ENCODE measurements at places on chromosomes 12 and 14. TPM values are rescaled to one million over a fixed set of nuclear protein-coding genes. Genes with fewer than 3 reads are reported as not detected.

Gene OTX2
- not detected for total RNA-seq

Gene KRT3
- not detected for total RNA-seq

Gene TTC9
- 1.6 TPM for total RNA-seq

DNA sequence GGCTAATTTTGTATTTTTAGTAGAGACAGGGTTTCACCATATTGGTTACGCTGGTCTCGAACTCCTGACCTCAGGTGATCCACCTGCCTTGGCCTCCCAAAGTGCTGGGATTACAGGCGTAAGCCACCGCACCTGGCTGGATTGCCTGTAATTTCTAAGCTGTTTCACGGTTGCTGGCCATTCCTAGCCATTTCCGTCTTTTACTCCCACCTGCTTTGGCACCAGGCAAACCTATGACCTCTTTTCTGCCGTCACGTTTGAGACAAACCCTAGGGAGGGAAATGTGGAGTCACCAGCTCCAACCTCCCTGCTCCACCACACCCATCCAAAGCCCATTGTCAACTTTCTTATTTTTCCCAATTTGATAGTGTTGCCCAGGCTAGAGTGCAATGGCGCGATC, 1.2 kb downstream of the GPR132 start:
- DNase-seq, result no peak

- DNase-seq, result no peak
Measured at GRCh38 chr14:85115921-85116320, 414.0 kb upstream of the FLRT2 start.

DNA sequence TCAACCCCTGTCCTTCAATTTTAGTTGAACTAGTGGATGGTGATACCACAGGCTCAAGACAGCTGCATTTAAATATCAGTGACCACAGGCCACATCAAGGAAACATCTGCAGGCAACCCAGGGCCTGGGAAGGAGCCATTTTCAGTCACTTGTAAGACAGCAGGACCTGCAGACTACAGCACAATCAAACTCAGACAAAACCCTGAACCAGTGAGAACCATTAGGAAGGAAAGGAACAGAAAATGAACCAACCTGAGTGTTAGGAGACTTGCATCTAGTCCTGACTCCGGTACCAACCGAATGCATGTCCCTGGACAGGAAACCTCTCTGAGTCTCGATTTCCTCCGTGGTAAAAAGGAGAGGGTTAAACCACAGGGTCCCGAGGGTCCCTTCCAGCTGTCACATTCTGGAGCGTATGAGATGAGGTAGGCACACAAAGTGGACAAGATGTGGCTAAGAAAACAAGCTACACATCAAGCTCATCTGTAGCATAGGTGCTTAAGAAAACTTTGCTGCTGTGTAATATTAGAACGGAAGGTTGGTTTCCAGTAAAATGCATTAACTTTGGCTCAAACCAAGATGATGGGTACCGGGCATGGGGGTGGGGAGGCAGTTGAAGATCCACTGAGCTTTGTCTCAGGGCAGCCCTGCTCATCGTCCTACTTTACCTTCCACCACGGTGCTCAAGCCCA, 1.6 kb upstream of the CDKN1B start:
- no peak for DNase-seq

DNA sequence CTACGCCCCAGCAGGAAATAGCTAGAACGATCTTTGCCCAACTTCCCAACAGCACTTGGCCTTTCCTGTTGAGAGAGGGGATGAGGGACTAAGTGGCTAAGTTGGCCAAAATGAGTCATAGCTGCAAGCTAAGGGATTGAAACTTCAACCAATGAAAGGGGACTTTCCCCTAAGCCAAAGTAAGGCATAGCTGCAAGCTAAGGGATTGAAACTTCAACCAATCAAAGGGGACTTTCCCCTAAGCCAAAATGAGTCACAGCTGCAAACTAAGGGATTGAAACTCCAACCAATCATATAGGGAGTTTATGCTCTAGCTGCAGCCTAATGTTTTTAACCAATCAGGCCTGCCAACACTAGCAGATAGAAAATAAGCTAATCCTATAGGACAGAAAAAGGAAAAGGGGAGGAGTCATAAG, 100.5 kb upstream of the SSTR1 start:
- no peak for DNase-seq

DNA sequence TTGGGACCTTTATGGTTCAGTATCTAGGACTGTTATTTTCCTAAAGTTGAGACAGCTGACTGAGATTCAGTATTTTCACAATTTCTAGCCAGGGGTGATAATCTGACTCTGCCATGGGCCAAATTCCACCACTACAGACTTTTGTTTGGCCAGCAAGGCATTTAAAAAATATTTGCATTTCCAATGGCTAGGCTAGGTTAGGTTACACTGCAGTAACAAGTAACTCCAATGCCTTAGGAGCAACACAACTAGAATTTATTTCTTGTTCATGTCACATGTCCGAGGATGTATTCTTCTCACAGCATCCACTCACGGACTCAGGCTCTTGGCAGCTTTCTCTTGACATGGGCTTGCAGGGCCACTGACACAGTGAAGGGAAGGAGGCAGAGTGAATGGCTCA, 83.0 kb downstream of the CPSF2 start:
- no peak for DNase-seq

GRCh38 chr12:107539196-107539939, 146.2 kb upstream of the PWP1 start:
- DNase-seq, result no peak

DNA sequence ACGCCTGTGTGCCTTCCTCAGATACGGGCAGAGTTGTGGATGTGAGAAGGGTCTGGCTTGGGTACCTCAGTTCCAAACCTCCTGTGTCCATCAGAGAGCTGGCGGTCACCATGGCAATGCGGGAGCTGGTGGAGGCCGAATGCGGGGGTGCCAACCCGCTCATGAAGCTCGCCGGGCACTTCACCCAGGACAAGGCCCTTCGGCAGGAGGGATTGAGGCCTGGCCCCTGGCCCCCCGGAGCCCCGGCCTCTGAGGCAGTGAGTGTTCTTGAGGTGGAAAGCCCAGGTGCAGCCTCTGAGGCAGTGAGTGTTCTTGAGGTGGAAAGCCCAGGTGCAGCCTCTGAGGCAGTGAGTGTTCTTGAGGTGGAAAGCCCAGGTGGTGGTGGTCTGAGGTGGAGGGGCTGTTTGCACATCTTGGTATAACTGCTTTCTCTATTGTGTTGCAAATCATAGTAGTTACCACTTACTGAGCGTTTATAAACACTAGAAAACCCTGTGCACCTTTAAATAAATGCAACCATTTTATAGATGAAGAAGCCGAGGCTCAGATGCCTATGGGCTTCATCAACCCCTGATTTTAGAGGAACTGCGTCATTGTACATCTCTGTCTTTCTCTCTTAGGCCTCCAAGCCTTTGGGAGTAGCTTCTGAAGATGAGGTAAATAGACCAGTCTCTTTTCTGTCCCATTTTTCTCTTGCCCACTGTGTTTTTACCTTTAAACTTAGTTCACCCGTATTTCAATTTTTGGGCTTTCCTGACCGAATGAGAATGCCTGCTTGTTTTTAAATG, 976 bp downstream of the PEX5 start:
- DNase-seq, result no peak

GRCh38 chr12:123726244-123726643, 14.1 kb downstream of the ATP6V0A2 start:
- no peak for DNase-seq

DNA sequence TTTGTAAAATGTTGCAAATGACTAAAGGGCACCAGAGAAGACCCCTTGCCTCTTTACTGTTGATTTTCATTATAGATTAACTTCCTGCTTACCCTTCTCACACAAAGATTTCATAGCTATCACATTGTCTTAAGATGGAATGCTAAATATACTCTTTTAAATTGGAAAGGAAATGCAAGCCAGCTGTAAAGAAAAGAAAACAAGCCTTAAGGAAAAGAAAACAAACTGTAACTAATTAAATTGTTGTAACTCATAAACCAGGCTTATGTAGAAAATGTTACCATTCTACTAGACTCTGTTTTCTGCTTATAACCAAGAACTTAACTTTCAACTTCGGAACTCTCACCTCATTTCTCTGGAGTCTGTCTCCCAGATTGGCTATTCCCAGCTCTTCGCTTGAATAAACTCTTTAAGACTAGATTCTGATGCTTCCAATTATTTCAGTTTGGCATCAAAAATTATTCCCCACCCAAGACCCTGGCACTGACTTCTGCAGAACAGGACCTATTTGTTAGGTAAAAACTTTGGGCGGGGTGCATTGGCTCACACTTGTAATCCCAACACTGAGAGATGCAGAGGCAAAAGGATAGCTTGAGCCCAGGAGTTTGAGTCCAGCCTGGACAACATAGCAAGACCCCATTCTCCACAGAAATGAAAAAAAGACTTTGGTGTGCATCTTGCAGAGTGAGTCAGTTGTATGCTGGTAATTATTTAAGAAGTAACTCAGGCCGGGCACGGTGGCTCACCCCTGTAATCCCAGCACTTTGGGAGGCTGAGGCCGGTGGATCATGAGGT, 36.6 kb upstream of the CIT start:
- no peak for DNase-seq

DNA sequence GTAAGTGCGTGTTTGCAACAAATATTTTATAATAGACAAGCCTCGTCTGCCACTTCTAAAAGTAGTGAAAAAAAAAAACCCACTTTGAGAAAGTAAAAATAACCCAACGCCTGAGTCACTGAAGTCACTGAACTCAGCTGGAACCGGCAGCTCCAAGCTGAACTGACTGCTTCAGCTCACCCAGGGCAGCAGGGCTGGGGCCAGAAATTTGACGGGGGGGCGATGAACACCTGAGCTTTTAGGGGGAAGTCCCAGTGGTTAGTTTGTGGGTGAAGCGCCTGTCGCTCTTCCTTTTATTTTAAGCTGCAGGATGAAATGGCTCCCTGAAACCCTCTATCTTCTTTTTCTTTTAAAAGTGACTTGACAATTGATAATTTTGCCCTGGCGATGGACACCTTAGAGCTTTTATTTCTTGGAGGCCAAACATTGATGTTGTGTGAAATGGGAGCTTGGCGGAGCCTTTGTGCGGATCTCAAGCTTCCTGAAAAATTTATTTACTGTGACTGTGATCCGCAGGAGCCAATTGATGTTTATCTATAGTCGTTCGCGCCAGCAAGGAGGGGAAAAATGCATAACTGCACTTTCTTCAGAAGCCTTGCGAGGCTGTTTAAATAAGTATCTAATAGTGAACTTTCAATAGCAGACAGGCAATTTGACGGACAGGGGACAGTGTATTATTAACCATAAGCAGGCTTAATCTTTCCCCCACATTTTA, 173.2 kb upstream of the MYL2 start:
- DNase-seq, result no peak
